Epithelial cell of proximal tubule (primary cell): ENCODE measurements at places on chromosomes 5 and 9. TPM values are rescaled to one million over a fixed set of nuclear protein-coding genes. Genes with fewer than 3 reads are reported as not detected.

The PCDH12 gene
- total RNA-seq, result under 0.01 TPM in 2 replicates

The SHC3 gene
- total RNA-seq, result 4.1 and 5.1 TPM in 2 replicates

The TLX3 gene
- 0.87 TPM in 1 of 2 replicates, not detected in the other for total RNA-seq

The CCNJL gene
- 13.0 and 17.5 TPM in 2 replicates for total RNA-seq

The CCL27 gene
- not detected in 2 replicates for total RNA-seq

The HSPB3 gene
- not detected in 2 replicates for total RNA-seq

The TMEM171 gene
- total RNA-seq, result 2.8 and 10.6 TPM in 2 replicates

The AK6 gene
- 14.8 and 33.0 TPM in 2 replicates for total RNA-seq

The PPP3R2 gene
- total RNA-seq, result not detected in 2 replicates

The ASB6 gene
- 22.3 and 29.2 TPM in 2 replicates for total RNA-seq

The FCN1 gene
- total RNA-seq, result not detected in 2 replicates

The STK32A gene
- total RNA-seq, result 0.63 TPM in 1 of 2 replicates, not detected in the other

DNA sequence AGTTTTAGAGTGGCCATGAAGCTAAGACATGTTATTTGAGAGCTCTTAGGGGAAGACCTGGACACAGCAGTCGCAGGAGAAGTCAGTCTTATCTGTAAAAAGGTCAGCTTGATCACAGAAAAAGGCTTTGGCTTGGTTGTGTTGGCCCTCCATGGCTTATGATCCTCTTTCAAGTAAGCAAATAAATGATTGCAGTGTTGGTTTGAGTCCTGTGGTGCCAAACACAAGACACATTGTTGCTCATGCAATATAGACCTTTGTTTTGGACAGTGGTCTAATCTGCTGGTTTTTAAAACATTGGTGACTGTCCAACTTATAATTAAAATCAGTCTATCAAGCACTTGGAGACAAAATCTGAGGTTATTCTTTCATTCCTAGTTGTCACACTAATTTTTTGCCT is 54.0 kb downstream of the DOCK8 start:
- DNase-seq, result no peak

- DNase-seq, result no peak
These were observed 6.3 kb upstream of the GARIN3 start for GRCh38 chr5:157172403-157172802.

DNA sequence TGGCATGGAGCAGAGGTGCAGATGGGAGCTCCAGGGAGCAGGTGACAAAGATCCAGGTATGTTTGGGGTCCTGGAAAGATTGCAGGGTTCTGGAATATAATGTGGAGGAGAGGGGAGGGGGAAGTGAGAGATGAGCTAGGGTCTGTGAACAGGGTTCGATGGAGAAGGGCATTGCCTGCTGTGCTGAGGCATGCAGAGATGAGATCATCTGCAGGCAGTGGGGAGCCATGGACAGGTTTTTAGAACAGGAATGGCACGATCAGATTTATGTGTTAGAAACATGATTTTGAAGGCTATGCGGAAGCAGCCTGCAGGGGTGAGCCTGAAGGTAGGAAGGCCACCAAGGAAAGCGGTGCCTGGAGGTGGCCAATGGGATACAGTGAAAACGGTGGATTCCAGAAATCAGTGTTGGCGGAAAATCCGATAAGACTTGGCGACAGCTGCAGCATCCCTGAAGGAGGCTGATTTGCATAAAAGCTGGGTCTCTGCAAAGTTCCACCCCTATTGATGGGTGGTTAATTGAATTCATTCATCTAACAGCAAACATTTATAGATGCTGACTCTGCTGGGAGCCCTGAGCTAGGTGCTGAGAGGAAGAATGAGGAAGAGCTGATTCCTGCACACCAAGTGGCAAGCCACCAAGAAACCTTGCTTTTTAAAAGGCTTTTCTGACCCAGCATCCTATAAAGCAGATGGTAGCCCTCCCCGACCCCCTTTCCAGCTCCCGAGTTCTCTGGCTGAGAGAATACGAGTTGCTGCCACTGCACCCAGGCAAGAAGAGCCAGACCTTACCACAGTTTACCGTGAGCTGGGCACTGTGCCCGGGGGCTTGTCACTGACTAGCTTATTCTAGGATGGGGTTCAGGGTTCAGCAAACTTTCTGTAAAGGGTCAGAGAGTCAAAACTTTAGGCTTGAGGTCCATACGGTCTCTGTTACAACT is 139.2 kb upstream of the SMIM23 start:
- no peak for DNase-seq

DNA sequence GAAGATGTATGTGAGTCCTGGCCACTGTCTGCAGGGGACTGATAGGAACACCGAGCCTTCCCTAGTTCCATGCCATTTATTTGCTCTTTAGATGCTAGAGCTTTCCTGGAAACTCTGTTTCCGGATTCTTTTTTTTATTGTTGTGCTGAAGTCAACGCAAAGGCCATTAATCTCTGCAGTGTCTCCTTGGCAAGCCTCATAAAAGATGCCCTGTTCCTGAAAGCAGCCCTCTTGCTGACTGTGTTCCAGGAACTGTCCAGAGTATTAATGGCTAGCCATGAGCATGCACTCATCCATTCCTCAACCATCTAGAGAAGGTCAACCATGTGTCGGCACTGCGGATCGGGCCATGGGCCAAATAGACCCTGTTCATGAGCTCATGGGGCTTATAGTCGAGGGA is 42.9 kb upstream of the SMAD5 start:
- no peak for DNase-seq

GRCh38 chr5:28208356-28208755 is 1170.0 kb upstream of the CDH9 start:
- no peak for DNase-seq

DNA sequence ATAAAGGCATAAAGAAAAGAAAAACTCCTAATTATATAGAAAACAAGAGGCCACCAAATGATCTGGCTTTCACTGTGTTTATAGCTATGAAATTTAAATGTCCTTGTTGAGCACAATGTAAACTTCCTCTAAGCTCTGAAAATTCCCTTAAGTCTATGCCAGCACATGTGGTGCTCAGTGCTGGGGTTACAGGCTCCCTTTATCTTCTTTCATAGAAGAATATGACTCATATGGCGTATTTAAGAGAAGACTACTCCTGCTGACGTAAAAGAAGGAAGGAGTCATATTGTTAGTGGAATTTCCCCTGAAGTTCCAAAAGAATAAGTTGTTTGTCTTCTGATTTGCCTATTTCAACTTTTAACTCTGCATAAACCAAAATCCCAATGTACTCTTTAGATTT is 30.4 kb downstream of the RNF145 start:
- no peak for DNase-seq

- no peak for DNase-seq
These were observed 245.2 kb upstream of the IRX2 start for GRCh38 chr5:2996687-2997086.

DNA sequence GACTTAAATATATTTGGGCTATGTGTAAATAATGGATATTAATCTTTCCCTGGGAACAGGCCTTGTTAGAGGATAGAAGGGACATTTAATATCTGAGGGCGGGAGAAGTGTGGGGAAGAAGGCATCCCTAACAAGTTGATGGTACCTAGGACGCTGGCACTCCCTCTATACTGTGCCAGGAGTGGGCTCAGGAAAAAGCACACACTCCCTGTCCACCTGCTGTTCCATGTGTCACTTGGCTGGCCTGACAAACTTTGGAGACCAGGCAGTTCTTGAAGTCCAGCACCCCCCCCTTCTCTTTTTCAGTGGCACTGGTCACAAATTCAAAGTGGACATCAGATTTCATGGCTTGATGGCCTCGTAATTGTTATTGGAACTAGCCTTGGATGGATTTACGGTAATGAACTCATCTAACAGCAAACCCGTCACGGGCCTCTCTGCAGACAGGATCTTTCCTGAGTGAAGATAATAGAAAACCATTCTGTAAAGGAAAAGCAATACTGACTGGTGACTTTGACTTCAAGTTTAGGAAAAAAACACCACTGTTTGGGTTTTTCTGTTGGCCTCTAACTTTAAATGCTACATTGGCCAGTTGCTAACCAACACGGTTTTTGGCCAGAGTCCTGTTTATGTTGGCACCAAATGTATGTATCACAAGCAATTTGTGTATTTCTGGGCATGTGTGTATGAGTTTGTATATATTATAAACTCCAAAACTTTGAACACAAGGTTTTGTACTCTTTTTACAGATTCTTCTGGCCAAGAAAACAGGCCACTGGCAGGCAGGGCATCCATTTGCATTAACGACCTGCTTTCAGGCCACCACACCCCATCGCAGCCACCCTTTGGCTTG is 552.6 kb downstream of the CCDC171 start:
- DNase-seq, result no peak

DNA sequence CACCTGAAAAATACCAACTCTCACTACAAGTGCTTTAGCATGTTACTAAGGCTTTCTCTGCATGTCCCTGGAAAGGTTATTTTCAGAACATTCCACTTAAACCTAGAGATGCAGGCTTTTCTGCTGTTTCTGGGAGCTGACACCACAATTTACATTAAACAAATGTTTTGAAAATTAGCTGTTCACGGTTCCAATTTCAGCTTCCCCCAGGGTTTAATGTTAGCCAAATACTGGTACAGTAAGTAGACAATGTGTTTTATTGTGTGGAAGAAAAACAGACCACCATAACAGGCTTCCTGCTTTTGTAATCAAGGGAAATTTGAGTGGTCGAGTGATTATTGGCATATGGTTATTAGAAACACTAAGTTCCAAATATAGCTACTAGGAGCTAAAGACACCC is 32.0 kb downstream of the MACROH2A1 start:
- no peak for DNase-seq

DNA sequence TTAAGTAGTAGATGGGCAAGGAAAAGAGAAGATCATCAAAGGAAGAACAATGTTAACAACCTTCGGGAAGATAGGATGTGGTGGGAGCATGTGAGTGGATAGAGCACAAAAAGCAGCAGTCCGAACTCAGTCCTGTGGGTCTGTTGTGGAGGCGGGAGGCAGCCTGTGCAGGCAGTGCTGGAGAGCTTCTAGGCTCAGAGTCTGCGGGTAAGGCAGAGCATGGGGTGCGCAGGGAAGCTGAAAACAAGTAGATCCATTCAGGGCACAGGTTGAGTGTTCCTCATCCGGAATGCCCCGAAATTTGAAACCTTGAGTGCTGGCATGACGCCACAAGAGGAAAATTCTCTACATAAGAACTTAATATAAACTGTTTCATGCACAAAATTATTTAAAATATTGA is 84.9 kb downstream of the PPIC start:
- DNase-seq, result no peak

DNA sequence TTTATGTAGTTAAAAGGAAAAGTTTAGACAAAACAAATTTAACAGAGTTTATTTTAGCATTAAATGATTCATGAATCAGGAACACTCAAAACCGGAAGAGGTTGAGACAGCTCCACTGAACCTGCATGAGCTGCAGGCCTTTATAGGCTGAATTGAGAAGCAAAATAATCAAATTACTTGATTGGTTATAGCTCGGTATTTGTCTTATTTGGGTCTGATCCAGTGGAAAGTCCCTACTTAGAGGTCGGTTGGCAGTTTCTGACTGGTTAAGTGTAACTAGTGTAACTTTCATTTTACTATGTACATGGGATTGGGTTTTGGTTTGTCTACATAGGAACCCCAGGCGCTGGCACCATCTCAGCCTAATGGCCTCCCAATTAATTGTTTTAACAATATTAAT is 74.1 kb upstream of the PIK3R1 start:
- DNase-seq, result peak; percentile 20

GRCh38 chr5:68041293-68041692 is 174.3 kb upstream of the PIK3R1 start:
- DNase-seq, result no peak

GRCh38 chr5:158758675-158759074 is 341.0 kb downstream of the EBF1 start:
- DNase-seq, result no peak

DNA sequence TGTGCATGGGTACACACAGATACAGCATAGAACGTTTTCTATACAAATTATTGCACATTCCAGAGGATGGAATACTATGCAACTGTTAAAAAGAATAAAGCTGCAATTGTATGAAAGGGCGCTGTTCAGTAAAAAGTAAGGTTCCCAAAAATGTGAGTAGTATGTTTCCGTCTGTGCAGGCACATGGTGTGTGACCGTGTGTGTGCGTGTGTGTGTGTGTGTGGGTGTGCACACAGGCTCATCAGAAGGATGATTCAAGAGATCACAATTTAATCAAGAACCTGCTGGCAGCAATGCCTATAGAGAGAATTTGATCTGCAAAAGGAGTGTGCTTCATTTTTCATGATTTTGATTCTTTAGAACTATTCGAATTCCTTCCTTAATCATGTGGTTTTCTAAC is 76.3 kb downstream of the SEMA4D start:
- DNase-seq, result no peak

DNA sequence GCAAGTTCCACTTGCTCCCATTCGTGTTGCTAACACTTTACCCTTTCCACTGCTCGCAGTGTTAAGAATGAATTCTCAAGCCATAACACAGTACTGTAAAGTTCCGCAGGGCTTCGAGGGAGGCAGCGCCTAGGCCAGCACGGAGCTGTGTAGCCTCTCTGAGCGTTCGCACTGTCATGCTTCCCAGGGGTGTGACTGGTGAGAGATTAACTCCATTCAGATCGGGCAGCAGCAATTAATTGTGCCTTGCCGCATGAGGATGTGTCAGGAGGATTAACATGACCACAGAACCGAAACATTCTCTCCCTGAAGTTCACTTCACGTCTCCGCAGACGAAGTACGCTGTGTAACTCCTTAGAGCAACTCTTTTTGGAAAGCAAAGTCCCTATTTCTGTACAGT is 23.2 kb downstream of the ZBTB34 start:
- peak; percentile 76 for DNase-seq

DNA sequence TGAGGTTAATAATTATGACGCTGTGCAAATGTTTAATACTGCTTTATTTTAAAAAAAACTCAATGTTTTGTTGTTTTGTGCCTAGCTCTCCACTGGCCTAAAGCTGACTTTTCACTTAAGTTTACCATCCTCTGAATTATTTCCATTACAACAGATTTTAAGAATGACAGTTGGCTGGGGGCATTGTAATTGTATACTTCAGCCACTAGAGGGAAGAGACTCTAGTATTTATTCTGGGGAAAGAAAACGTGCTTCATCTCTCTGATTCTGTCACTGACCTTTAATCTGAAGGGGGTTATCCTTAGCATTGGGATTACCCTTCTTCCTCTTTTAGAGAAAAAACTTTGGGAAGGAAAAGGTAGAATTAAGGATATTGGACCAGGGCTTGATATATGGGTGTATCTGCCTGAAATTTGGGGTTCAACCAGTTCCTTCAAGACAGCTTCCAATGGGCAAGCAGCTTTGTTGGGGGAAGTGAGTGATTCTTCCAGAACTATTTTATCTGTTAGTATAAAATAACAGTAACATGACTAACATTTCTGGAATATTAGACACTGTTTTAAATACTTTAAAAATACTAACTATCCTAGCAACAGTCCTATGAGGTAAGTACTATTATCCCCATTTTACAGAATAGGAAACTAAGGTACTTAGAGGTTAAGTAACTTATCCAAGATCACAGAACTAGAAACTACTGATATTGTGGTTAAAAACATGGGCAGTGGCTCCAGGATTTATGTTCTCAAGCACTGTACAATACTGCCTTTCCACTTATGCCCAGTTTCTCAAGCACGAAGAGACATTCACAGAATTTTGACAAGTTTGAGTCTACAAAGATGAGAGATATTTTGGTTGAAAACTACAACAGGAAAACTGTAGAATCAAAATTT is 208.4 kb downstream of the CD180 start:
- DNase-seq, result no peak

- no peak for DNase-seq
These were observed 78.6 kb downstream of the FREM1 start for GRCh38 chr9:14831661-14832060.

GRCh38 chr5:172058088-172058487 is 51.6 kb upstream of the FBXW11 start:
- no peak for DNase-seq
